ENCODE measurements at places on chromosomes 16 and 17.

- no peak for DNase-seq
Measured at GRCh38 chr17:29085223-29085622, 42.3 kb downstream of the PIPOX start.

DNA sequence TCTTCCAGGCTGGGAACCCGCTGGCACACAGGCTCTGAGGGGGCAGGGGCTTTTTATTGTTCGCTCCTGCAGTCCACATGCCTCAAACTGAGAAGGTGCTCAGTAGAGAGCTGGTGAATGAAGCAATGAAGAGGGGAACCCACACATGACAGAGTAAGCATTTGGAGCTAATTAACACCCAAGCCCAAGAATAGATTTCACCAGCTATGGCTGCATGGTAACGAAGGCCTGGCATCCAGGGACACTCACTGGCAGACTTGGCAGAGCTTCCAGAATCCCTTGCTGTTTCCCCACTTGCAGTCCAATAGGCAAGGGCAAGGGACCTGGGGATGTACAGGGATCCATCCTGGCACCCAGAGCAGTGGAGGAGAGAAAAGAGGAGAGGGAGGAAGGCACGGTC lies 12.2 kb downstream of the FLOT2 start:
- DNase-seq, result no peak

DNA sequence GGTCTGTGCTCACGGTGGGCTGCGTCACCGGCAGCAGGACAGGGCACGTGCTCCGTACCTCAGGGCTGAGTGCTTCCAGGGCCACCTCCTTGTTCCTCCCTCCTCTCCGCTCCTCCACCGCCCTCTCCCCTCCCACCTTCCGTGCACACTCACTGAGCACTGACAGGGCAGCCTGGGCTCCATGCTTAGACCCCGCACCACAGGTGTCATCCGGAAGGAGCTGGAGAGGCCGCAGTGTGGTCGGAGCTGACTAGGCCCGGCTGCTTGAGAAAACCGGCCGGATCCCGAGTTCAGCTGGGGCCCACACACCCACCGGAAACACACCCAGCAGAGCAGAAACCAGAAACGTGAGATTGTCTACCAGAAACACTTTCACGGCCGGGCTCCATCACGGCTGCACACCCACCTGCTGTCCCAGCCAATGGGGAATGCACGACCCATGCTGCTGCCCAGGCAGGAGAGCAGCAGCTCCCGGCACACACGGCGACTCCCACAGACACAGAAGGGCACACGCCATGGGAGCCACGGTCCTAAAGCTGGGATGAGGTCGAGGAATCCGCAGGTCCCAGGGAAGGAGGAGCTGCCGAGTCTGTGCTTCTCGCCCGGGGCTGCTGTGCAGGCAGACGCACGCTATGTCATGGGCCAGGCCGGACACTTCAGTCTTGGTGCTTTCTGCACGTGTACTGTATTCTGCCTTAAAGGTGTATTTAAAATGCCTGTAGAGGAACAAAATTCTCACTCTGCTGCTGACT lies 55.0 kb upstream of the ZNF469 start:
- no peak for DNase-seq

- no peak for DNase-seq
Measured at GRCh38 chr16:46857368-46857945, 26.5 kb upstream of the C16orf87 start.

GRCh38 chr16:83983491-83983890 lies 15.4 kb downstream of the NECAB2 start:
- no peak for DNase-seq

DNA sequence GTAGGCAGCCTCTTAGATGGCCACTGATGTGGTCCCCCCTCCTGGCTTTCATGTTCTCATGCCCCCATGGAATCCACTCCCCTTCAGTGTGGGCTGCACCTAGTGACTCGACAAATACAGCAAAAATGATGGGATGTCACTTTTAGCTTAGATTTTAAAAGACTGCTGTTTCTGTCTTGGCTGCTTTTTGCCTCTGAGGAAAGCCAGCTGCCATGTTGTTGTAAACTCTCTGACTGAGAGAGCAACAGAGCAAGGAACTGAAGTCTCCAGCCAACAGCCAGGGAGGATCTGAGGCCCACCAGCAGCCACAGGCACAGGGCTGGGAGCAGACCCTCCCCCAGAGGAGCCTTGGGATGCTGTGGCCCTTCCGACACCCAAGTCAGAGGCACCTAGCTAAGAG lies 60.6 kb upstream of the MARCHF10 start:
- DNase-seq, result no peak

DNA sequence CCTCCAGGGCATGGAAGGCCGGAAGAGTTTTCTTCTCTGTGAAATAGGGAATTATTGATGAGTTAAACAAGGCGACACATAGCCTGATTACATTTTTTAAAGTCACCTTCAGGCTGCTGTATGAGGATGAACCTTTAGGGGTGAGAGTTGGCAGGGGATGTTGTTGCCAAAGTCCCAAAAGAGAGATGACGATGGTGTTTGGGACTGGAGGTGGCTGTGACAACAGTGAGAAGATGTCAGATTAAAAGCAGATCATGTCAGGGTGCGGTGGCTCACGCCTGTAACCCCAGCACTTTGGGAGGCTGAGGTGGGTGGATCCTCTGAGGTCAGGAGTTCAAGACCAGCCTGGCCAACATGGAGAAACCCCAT lies 16.8 kb upstream of the ASGR2 start:
- no peak for DNase-seq
